ENCODE measurements at places on chromosomes 6 and 20.

DNA sequence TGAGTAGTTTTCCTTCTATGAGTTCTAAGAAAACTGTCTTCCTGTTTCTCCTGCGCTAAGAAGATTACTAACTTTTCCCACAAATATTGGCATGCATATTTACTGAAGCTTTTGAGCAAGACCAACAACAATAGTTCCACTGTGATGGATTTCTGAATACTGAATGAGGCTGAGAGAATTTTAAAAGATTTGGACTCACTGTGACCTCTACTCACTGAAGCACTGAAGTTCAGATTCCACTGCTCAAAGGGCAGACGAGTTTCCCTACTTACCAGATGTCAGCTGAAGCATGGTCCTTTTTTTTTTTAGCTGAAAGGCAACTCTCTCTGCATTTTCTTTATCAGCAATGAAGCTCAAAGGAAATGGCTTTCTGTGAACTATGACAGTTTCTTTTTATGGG is 718.5 kb downstream of the RFPL4B start:
- no peak for DNase-seq

DNA sequence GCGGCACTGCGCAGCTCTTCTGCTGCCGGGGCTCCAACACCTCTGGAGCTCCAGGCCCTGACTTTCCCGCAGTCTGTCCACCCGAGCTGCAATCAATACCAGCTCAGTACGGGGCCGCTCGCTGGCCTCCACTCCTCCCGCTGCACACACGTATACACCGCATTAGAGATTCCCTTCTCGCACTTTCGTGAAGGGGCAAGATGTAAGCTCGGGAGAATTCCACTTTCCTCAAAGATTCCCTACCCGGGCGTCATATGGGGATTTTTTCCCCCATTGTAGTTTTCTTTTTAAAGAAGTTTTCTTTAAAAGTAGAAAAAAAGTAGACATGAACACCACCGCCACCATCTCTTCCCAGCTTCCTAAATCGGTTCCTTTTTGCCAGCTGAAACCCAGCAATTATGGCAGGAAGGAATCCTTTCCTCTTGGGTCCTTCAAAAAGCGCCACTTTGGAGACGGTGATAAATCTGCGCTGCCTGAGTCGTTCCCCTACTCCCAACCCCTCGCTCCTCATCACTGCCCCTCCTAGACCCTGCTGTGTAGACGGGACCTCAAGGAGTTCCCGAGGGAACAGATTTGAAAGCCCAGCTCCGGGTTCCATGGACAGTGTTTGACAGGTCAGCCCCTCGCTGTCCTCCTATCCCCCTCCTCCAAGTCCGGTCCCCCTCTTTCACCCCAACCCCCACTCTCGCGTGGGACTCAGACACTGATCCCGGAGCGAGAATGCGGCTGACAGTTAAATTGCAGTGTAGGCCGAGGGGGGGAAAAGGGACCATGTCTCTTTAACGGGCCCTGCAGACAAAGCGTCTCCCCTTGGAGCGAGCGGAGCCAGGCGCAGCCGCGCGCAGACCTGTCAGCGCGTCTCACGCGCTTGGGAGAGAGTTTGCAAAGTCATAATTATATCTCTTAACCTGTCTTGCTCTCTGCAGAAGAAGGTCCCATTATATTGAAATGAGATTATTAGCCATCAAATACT is 39.5 kb downstream of the NCR2 start:
- DNase-seq, result no peak

DNA sequence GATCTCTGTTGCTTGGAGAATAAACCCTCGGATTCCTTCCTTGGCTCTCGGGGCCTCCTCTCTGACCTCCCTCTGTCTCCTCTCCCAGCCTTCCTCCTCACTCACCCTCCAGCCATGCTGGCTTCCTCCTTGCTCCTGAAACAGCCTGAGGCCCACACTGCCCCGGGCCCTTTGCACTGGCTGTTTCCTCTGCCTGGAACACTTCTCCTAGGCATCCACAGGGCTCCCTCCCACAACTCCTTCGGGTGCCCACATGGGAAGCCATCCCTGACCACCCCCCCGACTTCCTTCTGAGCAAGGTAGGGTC is 87.7 kb downstream of the CEBPB start:
- no peak for DNase-seq

GRCh38 chr6:24547243-24547642 is 52.5 kb downstream of the ALDH5A1 start:
- no peak for DNase-seq

- DNase-seq, result no peak
Measured at GRCh38 chr20:13856354-13856753, 71.5 kb downstream of the NDUFAF5 start.
